ENCODE measurements at places on chromosomes 3 and 15.

DNA sequence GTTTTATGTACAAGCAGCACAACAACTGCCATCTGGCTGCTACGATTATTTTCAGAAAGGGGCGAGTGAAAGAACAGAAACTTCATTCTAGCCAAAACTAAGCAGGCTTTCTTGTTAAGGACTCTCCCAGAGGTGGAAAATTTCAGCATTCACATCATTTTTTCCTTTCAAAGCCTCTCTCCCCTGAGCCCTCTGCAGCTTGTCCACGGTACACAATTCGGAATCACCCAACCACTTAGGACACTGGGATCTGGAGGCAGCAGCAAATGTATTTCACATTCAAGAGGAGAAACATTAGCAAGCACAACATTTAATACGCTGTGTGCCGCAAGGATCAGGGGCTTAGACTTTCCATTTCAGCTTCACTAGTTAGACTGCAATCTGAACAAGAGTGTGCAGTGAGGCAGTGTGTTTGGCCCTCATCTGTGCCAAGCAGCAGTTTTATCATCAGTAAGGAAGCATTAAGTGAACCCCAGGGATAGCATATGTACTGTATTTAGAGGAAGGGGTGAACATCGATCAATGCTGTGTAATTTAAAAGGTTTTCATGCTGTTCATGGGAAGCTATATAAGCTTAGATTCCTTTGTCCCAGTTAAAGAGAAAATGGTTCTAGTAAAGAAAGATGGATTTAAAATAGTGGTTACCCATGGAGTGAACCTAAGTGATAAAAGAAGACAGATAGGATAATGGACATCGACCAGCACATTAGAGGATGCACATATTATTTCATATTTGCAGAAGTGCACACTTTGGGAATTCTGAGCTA lies 504.9 kb downstream of the TBL1XR1 start:
- DNase-seq = no peak

DNA sequence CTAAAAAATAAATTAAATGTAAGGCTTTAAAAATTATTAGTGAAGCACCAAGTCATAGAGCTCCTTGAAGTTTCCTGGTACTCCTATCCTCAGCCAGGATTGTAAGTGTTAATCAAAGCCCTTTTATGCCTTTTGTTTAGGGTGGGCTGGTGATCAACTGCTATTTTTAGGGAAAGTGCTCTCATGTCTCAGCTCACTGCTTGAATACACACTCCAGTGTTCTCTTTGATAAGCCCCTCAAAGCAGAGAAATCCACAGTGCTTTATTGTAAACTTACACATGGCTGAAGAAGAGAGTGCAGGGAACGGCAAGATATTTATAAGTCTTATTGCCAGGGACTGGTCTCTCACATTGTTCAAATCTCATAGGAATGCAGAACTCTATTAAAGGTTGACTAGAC lies 156.4 kb upstream of the AZI2 start:
- no peak for DNase-seq

- DNase-seq = no peak
Observed at GRCh38 chr3:94001191-94001590, 21.2 kb downstream of the ARL13B start.

GRCh38 chr3:190504354-190505125 lies 9.3 kb upstream of the IL1RAP start:
- DNase-seq = no peak

DNA sequence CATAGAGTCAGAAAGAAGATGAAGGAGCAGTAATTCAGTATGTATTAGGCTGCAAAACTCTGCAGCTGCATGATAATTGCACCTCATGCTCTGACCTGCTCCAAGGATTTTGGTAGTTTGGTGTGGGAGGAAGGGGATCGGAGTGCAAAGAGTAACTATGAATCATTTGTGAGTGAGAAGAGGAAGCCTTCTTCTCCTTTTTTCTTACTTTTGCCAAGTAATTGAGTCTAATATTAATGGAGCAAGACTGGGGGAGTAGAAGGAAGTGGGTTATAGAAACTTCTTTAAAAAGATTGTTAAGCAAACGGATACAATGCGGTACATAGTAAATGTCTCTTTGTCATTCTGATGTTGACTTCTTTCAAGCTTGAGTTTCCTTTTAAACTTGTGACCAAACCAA lies 276.5 kb downstream of the EDEM1 start:
- no peak for DNase-seq

- no peak for DNase-seq
Observed at GRCh38 chr3:58560771-58561311, 16.4 kb downstream of the FAM107A start.

DNA sequence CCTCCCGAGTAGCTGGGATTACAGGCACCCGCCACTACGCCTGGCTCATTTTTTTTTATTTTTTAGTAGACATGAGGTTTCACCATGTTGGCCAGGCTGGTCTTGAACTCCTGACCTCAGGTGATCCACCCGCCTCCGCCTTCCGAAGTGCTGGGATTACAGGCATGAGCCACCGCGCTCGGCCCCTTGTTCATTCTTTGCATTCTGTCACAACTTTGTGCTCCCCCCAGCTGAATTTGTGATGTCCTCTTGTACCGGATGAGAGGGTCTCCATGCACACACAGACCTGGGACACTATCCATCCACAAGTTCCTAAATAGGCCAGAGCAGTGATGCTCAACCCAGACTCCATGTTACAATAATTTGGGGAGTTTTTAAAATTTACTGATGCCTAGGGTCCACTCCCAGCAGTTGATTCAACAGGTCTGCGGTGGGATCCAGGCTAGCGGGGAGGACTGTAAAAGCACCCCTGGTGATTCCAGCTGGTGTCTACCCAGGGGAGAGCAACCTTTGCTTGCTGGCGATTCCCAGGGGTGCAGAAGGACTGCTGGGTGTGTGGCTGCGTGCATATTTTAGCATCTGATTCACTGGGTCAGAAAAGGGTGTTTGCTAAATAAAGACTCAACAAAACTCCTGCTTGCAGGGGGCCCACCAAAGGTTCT lies 1.0 kb downstream of the RASSF1 start:
- DNase-seq = no peak

- DNase-seq = no peak
Observed at GRCh38 chr3:187947927-187948682, 202.8 kb upstream of the BCL6 start.

DNA sequence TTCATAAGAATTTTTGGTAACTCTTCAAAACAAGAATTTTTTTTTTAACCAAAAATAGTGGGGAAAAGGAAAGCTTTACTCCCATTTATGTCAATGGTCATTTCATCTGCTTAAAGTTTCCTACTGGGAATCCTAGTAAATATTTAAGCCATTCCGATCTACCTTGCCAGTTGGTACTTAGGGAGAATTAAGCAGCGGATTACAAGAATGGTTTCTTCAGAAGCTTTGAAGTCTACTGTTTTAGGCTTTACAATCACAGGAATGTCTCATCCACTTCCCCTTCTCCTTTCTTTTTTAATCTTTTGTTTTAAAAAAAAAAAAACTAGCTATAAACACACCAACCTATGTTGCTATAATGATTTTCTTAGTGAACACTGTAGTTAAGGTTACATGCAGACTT lies 341.4 kb upstream of the ATP11B start:
- DNase-seq = no peak

- DNase-seq = no peak
Observed at GRCh38 chr15:80929225-80929624, 60.4 kb downstream of the MESD start.

DNA sequence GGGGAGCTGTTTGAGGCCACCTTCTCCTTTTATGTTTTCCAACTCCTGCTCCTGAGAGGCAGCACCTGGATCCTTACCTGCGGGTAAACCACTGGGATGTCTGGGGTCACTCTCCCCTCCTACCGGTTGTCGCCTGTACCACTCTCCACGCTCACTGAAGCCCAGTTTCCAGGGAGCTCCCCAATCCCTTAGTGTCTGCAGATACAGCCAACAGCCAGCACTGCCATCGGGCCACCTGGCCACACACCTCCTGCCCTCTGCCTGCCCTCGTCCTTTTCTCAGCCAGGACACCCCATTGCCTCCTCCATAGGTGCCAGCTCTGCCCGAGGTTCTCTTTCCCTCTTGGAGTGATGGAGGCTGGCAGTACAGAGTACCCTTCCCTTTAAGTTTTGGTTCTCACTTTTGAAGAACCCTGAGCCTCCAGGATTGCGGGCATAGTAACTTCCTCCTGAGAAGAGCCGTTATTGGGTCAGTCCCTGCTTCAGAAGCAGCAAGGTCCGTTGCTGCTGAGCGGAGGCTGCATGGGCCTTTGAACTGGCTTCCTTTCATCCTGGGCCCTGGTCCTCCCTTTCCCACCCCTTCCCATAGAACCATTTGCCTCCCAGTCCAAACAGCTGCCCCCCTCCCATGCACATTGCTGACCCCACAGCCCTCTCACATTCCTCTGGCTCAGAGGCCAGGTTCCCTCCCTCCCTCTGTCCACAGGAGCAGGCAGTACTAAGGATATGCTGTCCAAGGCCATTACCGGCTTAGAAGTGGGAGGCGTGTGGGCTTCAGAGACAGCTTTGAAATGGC lies 30.9 kb downstream of the ARNT2 start:
- no peak for DNase-seq

- DNase-seq = no peak
Observed at GRCh38 chr3:148226246-148226645, 471.5 kb upstream of the AGTR1 start.

GRCh38 chr15:27042646-27043045 lies 71.7 kb downstream of the GABRG3 start:
- no peak for DNase-seq

DNA sequence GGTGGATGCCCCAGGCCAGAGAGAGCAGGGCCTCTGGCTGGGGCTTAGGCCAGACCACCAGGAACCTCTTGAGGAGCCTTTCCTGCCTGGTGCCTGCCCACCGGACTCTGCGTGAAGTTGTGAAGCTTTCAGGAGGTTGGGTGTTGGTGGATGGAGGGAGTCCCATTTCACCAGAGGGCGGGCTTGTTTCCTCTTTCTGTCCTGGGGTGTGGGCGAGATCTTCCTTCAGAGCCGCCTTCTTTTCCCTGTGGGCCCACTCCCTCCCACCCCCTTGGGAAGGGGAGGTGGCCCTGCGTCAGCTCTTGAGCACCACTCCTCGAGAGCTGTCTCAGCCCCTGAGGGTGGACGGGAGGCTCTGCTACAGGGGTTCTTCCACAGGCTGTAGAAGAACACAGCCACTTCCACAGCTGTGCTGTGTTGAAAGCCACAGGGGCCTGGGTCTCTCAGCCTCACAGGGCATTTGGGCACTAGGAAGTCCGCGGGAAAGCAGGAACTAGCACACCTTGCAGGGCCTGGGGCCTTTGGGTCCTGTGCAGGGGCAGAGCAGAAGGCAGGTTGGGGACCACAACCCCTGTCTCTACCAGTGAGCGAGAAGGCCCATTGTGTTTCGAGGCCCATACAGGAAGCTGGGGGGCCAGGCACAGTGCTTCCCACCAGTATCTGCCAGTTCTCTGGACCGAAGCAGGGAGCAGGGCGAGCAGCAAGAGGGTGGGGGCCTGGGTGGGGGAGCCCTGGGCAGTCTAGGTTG lies 2.1 kb downstream of the AMIGO3 start:
- no peak for DNase-seq

DNA sequence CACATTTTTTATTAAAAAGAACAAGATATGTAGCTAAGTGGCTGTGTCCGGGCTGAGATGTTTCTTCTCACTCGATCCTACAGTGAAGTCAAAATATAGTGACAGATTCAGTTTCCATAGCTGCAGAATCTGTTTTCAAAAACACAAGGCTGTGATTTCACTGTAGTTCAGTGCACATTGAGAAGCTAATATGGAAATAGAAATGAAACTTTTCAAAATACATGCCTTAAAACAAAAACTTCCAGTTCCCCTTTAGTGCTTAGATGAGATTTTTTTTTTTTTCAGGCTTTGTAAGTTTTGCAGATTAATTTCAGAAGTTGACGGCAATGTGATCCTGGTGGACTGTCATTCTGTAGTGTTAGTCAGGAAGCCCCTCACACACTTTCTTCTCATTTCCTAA lies 23.8 kb upstream of the TRAK1 start:
- DNase-seq = no peak

DNA sequence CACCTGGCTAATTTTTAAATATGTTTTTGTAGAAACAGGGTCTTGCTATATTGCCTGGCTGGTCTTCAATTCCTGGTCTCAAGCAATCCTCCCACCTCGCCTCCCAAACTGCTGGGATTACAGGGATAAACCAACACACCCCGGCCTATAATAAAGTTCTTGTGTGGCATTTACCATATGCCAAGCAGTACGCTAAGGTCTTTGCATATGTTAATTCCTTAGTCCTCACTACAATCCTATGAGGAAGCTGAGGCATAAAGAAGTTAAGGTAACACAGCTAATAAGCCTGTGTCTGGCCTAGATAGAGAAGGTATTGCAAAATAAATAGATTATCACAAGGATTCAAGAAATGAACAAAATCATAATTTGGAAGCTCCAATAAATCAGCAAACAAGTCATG lies 17.6 kb upstream of the SLC4A7 start:
- DNase-seq = no peak

GRCh38 chr3:12423918-12424630 lies 60.2 kb upstream of the TSEN2 start:
- DNase-seq = no peak

- DNase-seq = no peak
Observed at GRCh38 chr3:9033867-9034266, 70.6 kb upstream of the RAD18 start.

GRCh38 chr15:55564347-55565145 lies 23.6 kb downstream of the PYGO1 start:
- DNase-seq = no peak

DNA sequence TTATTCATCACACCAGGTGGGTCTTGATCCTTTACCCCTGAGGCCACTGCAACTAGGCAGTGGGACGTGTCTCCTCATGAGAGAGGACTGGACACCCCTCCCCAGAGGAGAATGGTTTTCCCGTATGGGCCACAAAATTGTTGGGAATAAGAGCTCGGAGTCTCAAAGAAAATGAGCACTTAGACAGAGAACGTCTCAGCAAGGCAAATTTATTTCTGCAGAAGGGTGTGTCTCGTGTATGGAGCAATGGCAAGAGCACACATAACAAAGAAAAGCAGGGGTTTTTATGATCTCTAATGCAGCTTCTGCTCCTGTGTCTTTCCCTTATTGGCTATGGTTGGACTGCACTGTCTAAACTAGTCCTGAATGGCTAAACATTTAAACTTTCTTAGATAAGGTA lies 803.5 kb downstream of the PLOD2 start:
- DNase-seq = no peak

- DNase-seq = no peak
Observed at GRCh38 chr3:55771503-55771902, 284.4 kb upstream of the WNT5A start.

DNA sequence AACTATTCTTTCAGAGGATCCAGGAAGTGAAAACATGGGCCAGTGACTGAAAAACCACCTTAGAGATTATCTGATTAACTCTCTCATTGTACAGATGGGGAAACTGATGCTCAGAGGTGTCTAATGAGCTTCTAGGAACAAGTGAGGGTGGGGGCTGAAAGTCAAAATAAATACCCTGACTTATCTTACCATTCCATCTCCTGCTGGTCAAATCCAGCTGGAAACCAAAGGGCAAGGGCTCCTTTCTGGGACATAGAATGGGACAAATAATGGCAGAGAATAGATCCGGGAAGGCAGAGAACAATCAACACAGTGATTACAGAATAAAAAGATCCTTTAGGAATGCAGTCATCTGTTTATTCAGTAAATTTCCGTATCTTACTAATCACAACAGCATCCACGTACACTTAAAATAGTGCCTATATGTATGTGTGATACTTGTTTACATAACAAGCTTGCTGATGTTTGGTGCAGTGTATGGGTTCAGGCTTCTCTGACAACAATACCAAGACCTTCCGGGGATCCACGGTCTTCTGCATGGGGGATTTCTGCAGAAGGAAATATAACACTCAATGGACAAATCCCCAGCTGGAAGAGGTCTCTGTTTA lies 173.2 kb downstream of the THSD4 start:
- no peak for DNase-seq

- no peak for DNase-seq
Observed at GRCh38 chr3:185732782-185733181, 92.1 kb downstream of the IGF2BP2 start.

GRCh38 chr3:183635107-183635430 lies 354 bp upstream of the KLHL24 start:
- no peak for DNase-seq
